Activated T-helper 1 cell treated with anti-CD3 and anti-CD28 coated beads, Interleukin-2, amount 50 U/mL, for 16 hours (primary cell): ENCODE measurements at places on chromosomes 16 and 17.

GRCh38 chr16:8295513-8296237 lies 294.6 kb downstream of the TMEM114 start:
- no peak for DNase-seq

DNA sequence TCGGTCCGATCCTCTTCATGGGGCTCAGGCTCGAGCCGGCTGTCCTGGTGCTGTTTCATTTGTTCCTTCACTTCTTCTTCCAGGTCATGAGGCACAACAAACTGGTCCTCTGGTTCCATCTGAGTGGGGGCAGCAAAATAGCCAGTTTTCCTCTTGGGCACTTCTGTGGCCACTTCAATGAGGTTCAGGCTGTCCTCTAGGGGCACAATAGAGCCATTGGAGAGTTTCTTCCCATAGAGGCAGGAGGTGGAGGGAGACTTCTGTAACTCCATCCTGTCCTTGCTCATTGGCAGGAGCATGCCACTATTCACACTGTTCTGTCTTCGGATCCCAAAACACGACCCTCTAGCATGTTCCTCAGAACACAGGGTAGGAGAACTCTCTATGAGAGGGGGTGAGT lies 22.9 kb downstream of the MARVELD3 start:
- DNase-seq, result no peak

GRCh38 chr17:14225254-14225980 lies 11.2 kb downstream of the CDRT15 start:
- no peak for DNase-seq

- no peak for DNase-seq
Observed at GRCh38 chr17:60383379-60383778, 8.6 kb downstream of the USP32 start.

DNA sequence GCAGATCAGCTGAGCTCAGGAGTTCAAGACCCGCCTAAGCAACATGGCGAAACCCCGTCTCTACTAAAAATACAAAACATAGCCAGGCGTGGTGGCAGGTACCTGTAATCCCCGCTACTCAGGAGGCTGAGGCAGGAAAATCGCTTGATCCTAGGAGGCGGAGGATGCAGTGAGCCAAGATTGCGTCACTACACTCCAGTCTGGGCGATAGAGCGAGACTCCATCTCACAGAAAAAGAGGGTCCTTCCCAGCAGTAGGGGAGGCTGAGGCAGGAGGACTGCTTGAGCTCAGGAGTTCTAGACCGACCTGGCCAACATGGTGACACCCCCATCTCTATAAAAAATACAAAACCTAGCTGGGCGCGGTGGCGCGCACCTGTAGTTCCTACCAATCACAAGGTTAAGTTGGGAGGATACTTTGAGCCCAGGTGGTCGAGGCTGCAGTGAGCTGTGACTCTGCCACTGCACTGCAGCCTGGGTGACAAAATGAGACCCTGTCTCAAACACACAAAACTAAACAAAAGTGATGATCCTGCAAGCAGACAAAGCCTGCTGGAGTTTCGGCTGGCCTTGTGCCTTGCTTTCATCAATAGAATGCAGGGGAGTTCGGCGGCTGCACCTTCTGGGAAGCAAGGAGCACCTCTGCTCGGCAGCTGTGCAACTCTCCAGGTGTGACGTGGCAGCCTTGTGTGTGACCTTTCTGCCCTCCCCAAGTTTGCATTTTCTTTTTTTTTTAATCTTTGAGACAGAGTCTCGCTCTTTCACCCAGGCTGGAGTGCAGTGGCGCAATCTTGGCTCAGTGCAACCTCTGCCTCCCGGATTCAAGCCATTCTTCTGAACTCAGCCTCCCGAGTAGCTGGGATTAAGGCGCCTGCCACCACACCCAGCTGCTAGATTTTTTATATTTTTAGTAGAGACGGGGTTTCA lies 12.4 kb upstream of the YWHAE start:
- DNase-seq, result no peak

- no peak for DNase-seq
Observed at GRCh38 chr17:15332338-15332737, 9.1 kb downstream of the TEKT3 start.

- no peak for DNase-seq
Observed at GRCh38 chr16:72425571-72426341, 253.8 kb upstream of the PMFBP1 start.

DNA sequence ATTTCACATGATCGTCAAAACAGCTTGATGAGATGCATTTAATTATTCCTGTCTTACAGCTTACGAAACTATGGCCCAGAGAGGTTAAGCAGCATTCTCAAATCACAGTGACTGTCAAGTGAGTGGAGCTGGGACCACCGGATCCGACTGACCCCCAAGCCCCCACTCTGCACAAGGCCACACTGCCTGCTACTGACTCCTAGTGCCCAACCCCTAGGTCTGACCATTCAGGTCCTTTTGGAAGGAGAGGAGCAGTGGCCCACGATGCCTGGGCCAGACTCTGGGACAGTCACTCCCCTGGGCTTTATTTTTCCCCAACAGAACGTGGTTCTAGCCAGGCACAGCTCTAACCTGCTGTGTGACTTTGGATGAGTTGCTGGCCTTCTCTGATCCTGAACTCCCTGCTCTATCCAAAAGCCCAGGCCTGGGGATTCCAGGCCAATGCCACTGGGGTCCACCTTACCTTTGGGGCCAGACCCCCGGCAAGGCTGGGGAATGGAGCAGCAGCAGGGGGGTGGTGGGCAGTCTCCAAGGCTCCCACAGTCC lies 9.9 kb downstream of the TSPOAP1 start:
- no peak for DNase-seq

DNA sequence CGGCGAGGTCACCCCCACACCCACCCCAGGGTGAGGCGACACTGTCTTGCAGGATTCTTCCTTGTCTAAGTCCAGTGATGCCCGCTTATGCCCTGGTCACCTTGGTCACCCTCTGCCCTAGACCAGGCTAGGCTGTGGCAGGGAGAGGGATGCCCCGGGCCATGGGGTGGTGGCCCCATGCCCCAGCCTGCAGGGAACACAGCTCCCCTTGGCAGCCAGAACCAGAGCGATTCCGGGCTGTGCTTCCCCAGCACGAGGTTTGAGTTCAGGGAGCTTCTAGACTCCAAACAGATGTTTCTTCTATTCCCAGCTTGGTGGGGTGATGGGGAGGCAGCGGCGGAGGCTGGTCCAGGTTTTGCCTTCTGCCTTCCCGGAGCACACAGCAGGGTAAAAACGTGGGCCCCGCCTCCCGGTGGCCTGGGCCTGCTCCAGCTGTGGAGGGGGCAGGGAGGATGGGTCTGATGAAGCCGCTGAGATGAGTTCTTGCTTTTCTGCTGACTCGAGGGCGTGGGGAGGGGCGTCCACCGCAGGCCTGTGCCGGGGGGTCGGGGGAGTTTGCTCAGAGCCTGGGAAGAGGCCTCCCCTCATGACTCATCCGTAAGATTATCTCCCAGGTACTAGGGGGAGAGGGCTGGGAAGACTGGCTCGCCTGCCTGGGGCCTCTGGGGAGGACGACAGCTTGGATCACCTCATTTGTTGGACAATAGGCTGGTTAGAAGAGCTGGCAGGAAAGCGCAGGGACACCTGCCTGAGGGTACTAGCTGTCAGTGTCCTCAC lies 15.4 kb downstream of the SMTNL2 start:
- no peak for DNase-seq

DNA sequence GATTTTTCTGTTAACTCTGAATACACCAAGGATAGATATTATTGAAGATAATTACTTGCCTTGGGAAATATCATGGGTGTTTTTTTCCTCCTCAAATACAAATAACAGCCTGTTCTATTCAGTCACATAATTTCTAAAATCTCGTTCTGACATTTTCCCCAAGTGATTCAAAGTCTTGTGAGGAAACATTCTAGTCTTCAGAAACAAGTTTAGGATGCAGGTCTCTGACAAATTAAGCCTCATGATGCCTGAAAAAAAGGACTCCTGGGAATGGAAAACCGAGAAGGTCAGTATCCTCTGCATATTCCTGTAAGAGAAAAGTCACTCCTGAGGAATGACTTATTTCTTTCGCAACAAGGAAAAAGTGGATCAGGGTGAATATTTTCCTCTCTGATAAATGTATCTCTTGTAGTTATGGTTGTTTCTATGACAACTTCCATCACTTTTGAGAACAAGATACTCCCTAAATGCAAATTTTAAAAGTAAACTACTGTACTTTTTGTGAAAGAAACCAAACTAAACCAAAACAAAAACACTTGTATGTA lies 384.6 kb downstream of the CNTNAP4 start:
- no peak for DNase-seq

- no peak for DNase-seq
Observed at GRCh38 chr16:68658341-68658973, 13.3 kb downstream of the CDH3 start.

GRCh38 chr16:4247460-4247784 lies 5.5 kb upstream of the SRL start:
- DNase-seq, result no peak

GRCh38 chr16:2881783-2882649 lies 999 bp upstream of the FLYWCH2 start:
- no peak for DNase-seq

DNA sequence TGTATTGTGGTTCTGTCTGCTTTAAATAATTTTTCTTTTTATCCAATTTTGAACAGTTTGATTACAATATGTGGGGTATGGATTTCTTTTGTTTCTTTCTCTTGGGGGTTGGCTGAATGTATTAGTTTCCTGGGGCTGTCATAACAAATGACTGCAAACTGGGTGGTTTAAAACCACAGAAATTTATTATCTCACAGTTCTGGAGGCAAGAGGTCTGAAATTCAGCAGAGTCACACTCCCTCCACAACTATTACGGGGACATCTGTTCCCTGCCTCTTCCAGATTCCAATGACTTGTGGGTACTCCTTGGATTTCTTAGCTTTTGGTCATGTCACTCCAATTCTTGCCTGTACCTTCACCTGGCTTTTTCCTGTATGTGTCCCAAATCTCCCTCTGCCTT lies 23.7 kb downstream of the COX11 start:
- DNase-seq, result no peak

DNA sequence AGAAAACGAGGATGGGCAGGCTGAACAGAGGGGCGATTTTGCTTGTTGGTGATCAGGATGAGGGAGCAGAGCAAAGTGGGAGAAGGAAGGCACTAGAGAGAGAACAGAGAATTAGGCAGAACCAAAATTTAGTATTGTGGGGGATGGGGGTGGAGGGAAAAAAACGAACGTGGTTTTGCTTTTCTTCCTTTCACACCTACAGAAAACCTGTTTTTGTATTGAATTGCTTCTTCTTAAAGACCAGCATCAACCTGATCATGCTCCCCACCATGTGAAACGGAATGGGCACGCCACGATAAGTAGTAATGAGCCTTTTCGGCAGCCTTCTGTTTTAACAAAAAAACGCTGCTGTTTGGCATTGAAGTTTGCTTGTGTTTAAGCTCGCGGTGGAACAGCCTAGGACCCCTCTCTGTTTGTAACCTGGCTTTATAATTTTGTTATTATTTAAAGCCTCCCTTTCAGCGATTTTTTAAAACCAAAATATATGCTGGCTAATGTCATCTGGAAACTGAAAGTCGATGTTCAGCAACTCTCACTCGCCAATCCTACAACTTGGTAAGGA lies 36.8 kb downstream of the ERCC4 start:
- no peak for DNase-seq

DNA sequence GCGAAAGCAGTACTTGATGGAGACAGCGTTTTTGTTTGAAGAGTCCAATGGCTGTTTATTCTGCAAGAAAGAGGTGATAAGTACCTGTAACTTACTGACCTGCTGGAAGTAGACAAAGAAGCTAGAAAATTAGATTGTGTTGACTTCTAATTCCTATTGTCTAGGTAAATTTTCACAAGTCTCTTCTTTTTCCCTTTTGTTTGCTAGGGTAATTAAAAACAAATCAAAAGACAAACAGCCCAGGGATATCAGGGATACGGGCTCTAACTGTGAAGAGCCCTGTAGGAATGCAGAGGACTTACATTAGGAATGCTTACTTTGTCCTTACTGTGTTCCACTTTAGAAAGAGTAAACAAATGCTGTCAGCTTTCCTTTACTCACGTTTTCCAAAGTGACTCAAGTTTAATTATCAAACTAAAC lies 7.0 kb downstream of the PSME3IP1 start:
- no peak for DNase-seq
